NCI-H748 treated with DMSO at 0.1 percent for 48 hours (cell line): ENCODE measurements at places on chromosomes 5 and 9.
A peak's percentile ranks its signal among the peaks of the same experiment; 100 is the strongest.

- DNase-seq, result no peak
These were observed 21.4 kb downstream of the KIF2A start for GRCh38 chr5:62327138-62328053.

DNA sequence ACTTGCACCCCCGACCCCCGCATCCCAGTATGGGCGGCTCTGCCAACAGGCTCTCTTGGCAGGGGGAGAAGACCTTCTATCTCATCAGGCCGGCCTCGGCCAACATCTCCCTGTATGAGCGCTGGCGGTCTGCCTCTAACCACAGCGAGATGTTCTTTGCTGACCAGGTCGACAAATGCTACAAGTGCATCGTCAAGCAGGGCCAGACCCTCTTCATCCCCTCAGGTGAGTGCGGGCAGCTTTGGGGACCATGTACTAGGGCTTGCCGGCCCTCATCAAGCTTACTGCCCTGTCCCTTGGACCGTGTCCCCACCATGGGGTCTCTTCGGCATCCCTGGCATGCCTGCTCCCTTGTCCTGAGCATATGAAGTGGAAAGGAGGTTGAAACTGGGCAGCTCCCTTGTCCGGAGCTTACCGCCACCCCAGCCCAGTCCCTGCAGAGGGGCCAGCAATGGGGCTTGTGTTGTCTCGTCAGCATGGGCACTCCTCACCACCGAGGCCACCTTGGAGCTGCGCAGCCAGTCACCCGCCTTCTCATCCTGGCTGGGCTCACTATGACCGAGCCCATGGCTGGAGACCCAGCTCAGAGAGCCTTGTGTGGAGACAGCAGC, 78.1 kb downstream of the PHF2 start:
- DNase-seq, result no peak

- DNase-seq, result no peak
These were observed 343.1 kb downstream of the ZSWIM6 start for GRCh38 chr5:61675015-61675692.

GRCh38 chr9:27117489-27118135, 8.6 kb downstream of the TEK start:
- DNase-seq, result peak; percentile 76

DNA sequence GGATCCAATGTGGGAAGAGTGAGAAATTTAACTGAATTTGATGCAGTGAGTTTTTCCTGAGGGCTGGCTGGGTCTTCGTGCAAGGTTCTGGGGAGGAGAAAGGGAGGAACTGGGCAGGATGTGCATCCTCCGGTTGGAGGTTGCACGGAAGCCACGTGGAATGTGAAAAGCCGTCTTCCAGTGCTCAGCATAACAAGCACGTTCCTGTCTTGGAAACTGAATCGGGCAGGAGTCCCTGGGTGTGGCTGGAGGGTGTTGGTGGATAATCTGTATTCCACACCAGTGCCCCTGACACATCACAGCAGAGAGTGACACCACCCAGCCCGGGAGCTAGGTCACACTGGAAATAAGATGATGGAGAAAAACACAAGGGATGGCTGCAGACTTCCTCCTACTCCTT, 154.3 kb downstream of the C5orf15 start:
- no peak for DNase-seq

DNA sequence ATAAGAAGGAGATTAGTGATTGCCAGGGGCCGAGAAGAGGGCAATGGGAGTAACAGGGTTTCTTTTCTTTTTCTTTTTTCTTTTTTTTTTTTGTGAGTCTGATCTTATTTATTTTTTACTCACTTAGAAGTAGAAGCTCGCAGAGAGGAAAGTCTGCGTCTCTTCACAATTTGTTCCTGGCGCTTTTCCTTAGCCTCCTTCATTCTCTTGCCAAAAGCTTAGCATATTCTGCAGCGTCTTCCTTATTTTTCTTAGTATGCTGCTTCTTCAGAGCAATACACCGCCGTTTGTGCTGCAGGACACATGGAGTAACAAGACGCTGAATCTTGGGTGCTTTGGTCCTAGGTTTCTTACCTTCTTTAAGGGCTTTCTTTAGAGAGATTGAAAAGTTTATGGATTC, 30.3 kb upstream of the DENND4C start:
- DNase-seq, result no peak

DNA sequence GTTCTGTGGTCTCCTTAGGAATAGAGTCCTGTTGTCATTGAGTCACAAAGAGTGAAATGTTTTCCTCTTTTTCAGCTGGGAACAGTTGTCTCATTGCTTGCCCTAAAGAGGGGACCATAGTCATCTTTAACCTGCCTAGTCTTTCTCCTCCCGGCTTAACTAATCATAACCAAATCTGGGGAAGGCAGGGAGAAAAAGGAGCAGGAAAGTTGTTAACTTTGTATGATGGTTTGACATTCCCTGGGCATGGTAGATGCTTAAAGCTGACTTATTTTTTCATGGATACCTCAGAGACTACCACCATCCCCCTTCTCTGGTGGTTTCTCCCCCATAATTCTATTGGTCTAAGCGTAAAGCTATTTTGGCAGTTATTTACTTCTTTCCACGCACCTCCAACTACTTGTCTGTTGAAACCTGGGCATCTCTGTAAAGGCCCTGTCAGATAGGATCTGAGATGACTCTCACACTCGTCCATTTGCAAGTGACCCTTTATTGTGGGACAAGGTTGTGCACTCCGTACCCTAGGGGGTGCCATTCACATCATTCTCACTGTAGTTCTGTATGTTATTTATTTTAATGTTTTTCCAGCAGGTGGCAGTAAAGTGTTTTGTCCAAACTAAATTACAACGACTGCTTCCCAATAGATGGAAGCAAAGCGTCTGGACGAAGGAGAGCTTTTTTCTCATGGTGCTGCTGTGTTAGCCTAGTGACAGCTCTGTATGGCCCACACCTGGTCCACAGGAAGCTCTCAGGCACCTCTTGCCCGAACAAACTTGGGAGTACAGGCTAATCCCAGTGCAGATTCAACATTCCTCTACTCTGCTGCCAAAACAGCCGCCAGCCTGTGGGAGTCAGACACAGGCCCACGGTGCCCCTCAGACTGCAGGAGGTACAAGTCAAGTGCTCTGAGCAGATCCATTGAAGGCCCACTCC, 3.0 kb upstream of the FAM13B start:
- peak; percentile 83 for DNase-seq
